Common myeloid progenitor, CD34-positive (primary cell): ENCODE measurements at places on chromosomes 4 and X.

- DNase-seq: no peak
Observed at GRCh38 chr4:89023140-89023539, 33.8 kb downstream of the FAM13A start.

GRCh38 chr4:139503622-139504166 is 49.8 kb downstream of the RAB33B start:
- no peak for DNase-seq

DNA sequence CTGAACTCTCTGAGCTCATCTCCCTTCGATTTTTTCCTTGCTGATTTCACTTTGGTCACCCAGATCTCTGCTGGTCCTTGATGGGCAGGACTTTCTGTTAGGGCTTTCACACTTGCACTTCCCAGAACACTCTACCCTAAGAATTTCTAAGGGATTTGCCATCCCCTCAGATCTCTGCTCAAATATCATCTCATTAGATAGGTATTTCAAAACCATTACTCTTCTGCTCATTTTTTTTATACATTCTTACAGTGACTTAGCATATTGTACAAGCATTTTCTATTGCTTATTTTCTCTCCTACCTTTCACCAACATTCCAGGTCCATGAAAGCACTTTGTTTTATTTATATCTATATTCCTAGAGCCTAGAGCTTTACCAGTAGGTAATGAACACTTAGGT is 913.3 kb downstream of the PDHA2 start:
- DNase-seq: no peak

GRCh38 chr4:101259876-101260275 is 87.5 kb downstream of the PPP3CA start:
- no peak for DNase-seq

DNA sequence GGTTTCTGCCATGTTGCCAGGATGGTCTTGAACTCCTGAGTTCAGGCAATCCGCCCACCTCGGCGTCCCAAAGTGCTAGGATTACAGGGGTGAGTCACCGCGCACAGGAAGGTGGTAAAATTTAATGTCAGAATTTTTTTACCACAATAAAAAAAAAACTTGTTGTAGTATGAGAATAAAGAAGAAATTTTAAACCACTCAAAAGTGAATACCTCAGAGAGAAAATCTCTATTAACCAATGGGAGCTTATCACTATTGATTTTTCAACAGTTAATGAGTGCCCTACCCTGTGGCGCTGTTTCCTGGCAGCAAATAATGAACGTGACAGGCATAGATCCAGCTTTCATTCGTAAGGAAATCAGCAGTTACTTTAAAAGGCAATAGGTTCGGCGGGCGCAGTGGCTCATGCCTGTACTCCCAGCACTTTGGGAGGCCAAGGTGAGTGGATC is 32.7 kb upstream of the SLC25A4 start:
- no peak for DNase-seq

- no peak for DNase-seq
Observed at GRCh38 chr4:97507587-97508245, 635.6 kb downstream of the STPG2 start.

- DNase-seq: no peak
Observed at GRCh38 chrX:53039236-53039635, 9.4 kb upstream of the GPR173 start.

GRCh38 chr4:85127653-85128052 is 161.2 kb upstream of the WDFY3 start:
- DNase-seq: peak; percentile 40

DNA sequence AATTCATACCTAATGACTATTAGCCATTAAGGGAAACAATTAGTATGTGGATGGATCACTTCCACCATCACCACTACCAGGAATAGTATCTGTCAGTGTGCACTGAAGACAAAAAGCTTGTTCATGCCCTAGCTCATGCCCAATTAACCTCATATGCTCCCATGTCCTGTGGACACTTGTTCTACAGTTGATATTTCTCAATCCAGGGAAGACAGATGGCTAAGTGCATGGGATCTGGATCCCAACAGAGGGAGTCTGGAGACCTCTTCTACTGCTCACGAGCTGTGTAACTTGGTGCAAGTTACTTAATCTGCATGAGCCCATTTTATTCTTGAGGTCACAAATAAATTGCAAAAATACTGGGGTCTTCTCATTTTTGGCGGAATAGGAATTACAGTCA is 23.7 kb downstream of the AMOT start:
- no peak for DNase-seq

DNA sequence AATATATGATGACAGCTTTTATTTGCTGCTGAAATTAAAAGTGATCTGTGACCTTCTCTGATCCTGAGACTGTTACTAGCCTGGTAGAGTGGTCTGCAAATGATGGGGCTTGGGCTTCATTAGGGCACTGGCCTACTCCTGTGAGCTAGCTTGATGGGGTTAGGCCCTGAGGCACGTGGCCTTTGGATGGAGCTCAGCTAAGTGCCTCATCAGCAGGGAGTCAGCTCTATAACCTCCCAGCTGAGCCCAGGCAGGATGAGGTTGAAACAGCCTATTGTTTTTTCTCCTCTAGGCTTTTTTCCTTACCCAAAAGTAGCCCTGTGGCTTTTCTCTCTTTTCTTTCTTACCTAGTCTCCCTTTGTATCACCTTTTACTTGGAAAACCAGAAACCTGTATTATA is 92.2 kb downstream of the AFF2 start:
- DNase-seq: no peak

- peak; percentile 88 for DNase-seq
Observed at GRCh38 chrX:12970691-12971202, 4.2 kb upstream of the TMSB4X start.

DNA sequence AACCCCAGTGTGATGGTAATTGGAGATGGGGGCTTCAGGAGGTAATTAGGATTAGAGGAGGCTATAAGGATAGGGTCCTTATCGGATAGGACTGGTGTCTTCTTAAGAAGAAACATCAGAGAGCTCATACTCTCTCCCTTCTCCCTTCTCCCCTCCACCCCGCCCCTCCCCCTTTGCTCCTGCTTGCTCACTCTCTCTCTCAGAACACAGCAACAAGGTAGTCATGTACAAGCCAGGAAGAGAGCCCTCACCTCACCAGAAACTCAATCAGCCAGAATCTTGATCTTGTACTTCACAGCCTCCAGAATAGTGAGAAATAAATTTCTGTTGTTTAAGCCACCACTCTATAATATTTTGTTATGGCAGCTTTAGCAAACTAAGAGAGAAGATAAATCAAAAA is 4.5 kb downstream of the DDX60L start:
- DNase-seq: no peak

DNA sequence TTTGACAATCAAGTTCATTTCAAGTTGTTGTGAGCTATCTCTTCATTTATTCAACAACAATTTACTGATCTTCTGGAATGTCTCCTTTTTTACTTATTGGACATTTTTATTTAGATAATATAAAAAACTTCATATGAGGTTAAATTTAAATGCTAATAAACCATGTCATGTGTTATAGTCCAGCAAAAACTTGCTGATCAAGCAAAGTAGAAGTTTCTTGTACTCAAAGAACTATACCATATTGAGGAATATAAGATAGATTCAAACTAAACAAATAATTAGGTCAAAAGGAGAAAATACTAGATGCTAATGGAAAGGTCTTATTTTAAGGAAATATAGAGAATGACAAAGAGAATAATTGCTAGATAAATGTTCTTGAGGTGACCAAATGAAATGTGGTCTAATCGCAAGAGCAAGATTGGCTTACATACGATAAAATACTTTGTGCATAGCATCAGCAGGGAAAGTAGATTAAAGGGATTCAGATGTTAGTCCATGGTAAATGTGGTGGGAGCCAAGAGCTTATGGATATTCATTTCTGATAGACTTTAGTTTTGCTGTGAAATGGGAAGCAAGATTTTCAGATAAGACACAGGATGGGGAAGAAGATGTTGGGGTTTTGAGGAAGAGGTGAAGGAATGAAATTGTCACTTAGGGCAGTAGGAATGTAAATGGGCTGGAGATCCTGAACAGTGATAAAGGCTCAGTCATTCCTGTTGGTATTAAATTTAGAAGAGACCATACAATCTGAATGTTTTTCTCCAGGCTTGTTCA is 229.5 kb downstream of the MAPK10 start:
- no peak for DNase-seq

DNA sequence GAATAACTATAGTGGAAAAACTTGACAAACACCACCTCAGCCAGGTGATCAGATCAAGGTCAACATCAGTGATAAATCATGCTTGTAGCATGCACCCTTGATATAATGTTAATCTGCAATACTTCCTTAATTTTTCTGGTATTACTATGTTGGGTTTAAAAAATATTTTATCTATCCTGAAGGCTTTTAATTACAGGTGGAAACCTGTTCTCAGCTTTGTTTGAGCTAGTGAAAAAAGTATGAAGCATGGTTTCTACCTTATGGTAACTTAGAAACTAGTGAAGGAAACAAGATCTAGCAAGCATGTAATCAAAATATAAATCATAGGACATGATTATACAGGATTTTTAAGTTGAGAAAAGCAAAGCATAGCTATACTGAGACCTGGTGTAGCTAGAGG is 26.6 kb downstream of the MAOA start:
- no peak for DNase-seq

- DNase-seq: no peak
Observed at GRCh38 chr4:151417164-151417571, 8.2 kb downstream of the FHIP1A start.

GRCh38 chr4:159175085-159175988 is 72.5 kb downstream of the RAPGEF2 start:
- peak; percentile 88 for DNase-seq

GRCh38 chrX:97637289-97637688 is 753.6 kb downstream of the RPA4 start:
- DNase-seq: no peak

DNA sequence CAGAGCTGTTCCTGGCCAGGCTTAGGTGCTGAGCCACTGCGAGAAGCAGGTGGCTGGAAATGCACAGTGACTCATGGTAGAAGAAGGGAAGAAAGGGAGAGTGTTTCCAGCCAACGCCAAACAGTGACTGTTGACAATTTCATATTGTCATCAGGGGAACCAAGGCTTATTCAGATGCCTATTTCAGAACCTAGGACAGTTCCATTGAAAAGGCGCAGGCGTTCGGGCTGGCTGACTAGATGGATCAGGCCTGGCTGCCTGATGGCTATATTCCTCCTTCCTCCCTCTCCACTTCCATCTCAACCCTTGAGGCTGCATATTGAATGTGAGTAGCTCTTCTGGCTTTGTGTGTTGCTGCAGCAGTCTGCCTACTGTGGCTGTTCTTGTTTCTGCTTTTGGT is 73.0 kb upstream of the FRMPD4 start:
- DNase-seq: no peak

DNA sequence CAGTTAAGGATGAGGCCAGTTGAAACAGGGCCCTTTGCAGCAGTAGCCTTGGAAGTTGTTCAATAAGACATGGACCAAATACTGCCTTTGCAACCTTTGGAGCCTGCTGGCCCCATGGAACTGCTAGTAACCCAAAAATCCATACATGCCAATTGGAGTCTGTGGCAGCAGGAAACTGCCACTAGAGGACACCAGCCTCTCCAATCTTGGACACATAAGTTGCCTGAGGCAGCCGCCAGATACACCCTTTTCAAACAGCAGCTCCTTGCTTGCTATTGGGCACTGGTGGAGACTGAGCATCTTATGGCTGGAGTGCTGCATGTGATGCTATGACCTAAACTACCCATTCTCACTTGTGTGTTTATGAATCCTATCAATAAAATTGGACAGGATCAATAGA is 14.8 kb upstream of the LAP3 start:
- DNase-seq: peak; percentile 10

DNA sequence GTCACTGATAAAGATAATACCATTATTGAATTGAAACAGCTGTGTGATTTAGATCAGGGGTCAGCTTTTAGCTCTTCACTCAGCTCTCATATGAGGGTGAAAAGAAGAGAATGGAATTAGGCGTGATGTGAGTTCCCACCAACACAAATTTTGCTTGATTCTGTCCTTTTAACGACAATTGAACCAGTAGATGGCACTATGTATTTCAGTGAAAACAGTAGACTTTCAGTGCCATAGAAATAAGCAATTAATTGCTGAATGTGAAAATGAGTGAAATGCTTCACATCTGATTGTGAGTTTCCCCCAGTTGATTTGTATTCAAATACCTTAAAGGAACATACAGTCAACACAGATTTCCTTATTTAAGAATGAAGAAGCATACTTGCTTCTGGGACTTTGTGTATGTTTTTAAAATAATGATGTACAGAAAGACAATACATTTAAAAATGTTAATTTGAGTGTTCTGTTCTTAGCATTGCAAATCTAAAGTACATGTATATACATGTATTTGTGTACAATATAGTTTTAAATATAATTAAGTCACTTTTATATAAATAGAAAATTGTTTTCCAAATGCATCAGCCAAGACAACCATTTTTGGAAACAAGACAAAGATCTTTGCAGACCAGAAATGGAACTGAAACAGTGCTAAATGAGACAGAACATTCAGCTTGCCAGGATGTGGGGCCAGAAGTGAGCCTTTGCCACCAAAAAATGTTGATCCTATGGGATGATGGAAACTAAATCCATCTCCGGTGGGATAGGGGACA is 178.8 kb downstream of the SNCA start:
- peak; percentile 62 for DNase-seq

- DNase-seq: no peak
Observed at GRCh38 chr4:40185830-40186664, 10.8 kb upstream of the RHOH start.

DNA sequence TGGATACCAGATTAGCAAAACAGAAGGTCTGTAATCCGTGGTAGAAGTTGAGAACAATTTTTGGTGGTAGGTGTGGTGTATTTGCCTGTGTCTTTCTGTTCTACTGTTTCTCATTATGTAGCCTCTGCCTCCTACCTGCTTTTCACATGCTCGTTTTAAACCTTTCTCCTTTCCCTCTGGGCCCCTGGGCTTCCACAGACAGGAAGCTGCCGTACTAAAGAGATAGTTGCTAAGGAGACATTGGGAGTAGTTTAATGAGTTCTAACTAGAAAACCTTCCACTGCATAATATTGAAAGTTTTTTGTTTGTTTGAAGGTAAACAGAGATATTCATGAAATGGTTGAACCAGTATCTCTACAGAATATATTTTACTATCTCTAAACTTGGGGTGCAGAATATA is 107.8 kb downstream of the STOX2 start:
- peak; percentile 67 for DNase-seq

GRCh38 chr4:129393976-129394375 is 298.0 kb downstream of the C4orf33 start:
- DNase-seq: no peak

- DNase-seq: peak; percentile 31
Observed at GRCh38 chr4:151100531-151100930, 1.1 kb downstream of the RPS3A start.

DNA sequence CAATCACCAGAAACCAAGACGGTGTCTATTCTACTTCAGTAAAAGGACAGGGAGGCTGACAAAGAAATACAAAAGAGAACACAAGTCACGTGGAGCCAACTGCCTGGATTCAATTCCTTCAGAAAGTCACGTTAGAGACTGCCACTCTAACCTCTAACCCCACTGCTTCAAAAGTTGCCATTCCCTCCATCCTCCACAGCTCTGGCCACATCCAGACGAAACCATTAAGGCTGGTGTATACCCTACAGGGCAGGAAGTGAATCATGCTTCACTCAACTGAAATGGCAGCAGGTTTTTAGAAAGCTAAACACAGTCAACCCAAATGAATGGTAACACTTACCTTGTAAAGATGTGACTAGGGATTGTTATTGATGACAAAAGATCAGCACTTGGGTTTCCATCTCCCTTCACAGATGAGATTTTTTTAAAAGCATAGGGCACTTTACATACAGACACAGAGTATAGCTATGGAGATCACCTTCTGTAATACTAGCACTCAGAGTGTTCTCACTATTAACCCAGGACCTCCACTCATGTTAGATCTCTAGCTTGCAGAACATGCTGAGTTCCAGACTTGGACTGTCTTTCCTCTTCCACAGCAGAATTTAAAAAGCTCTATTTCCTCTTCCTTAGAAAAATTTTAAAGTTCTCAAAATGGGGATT is 37.4 kb downstream of the MAML3 start:
- peak; percentile 71 for DNase-seq
